Stimulated activated CD4-positive, alpha-beta T cell treated with anti-CD3 and anti-CD28 coated beads, Interleukin-2, amount 100 ng/mL, for 48 hours (primary cell): ENCODE measurements at places on chromosomes 6 and 20.

DNA sequence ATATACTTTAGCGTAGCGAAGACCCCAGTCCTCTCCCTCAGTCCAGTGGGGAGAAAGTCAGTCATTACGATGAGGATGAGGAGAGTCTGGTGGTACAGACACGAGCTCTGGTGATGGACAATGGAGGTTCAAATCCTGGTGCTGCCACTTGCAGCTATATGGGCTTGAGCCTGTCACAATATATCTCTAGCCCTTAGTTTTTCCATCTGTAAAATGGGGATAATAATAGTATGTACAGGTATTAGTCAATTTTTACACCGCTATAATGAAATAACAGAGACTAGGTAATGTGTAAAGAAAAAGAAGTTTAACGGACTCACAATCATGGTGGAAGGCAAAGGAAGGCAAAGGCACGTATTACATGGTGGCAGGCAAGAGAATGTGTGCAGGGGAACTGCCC, 237.9 kb downstream of the BCAS1 start:
- no peak for DNase-seq

DNA sequence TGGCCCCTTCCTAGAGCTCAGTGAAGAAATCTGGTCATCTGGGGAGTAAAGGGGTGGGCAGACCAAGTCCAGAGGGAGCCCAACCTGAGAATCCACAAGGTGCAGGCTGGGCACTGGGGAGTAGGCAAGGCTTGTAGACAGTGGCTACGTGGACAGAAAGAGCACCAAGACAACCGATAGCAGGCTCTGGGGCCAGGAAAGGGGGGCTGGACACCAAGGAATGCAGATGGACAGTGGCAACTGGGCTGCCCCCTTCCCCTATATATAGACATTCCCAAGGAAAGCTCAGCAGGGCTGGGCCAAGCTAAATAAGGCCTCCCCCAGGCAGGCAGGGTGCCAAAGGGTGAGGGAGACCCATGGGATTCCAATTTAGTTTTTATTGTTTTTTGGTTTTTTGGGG, 1.5 kb upstream of the TNNC2 start:
- no peak for DNase-seq

- no peak for DNase-seq
Measured at GRCh38 chr6:140205795-140206593, 831.5 kb upstream of the CITED2 start.

DNA sequence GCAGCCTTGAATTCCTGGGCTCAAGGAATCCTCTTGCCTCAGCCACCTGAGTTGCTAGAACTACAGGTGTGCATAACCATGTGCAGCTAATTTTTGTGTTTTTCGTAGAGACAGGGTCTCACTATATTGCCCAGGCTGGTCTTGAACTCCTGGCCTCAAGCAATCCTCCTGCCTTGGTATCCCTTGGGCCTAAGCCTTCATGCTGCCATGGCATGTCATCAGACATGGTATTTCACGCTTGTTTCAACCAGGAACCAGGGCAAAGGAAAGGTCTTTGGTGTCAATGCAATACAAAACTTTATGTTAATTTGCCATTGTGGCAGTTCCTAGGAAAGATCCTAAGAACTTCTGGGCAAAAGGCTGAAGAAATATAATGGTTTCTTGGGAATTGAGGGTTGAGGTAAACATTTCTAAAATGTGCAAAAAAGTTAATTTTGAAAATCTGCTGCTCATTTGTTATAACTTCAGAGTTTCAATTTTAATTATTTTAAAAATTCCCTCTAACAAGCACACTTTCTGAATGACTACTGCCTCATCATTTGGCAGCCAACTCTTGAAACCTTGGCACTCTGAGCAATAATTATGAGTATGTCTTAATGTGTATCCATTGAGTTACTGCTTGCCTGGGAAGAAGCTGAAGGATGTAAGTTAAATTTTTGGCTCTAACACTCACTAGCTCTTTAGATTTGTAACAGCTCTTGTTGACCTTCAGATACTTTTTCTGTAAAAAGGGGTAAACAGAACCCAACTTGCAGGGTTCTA, 154.1 kb downstream of the GJA10 start:
- DNase-seq: no peak

- no peak for DNase-seq
Measured at GRCh38 chr6:56349194-56349593, 101.8 kb upstream of the COL21A1 start.

GRCh38 chr6:40545954-40546353, 41.2 kb downstream of the LRFN2 start:
- no peak for DNase-seq

- DNase-seq: no peak
Measured at GRCh38 chr6:141426400-141426980, 706.2 kb upstream of the GJE1 start.

DNA sequence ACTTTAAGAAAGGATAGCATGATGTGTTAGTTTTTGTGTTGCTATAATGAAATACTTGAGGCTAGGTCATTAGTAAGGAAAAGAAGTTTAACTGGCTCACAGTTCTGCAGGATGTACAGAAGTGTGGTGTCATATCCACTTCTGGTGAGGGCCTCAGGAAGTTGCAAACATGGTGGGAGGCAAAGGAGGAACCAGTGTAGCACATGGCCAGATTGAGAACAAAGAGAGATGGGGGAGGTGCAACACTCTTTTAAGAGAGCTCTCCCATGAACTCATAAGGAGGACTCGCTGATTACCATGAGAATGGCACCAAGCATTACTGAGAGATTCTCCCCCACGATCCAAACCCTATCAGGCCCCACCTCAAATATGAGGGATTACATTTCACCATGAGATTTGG, 265.4 kb downstream of the RIMS1 start:
- no peak for DNase-seq

- DNase-seq: no peak
Measured at GRCh38 chr6:17892097-17892686, 95.2 kb downstream of the KIF13A start.

GRCh38 chr20:13858439-13858838, 73.6 kb downstream of the NDUFAF5 start:
- DNase-seq: no peak

GRCh38 chr6:125584468-125584939, 164.9 kb upstream of the HEY2 start:
- DNase-seq: no peak

- DNase-seq: no peak
Measured at GRCh38 chr20:6562111-6562510, 205.4 kb upstream of the BMP2 start.

GRCh38 chr20:62292108-62292507, 10.7 kb upstream of the ADRM1 start:
- DNase-seq: no peak

- DNase-seq: no peak
Measured at GRCh38 chr6:21556968-21557721, 36.4 kb upstream of the SOX4 start.

- DNase-seq: peak; percentile 32
Measured at GRCh38 chr20:34522969-34523871, 7.0 kb downstream of the DYNLRB1 start.

DNA sequence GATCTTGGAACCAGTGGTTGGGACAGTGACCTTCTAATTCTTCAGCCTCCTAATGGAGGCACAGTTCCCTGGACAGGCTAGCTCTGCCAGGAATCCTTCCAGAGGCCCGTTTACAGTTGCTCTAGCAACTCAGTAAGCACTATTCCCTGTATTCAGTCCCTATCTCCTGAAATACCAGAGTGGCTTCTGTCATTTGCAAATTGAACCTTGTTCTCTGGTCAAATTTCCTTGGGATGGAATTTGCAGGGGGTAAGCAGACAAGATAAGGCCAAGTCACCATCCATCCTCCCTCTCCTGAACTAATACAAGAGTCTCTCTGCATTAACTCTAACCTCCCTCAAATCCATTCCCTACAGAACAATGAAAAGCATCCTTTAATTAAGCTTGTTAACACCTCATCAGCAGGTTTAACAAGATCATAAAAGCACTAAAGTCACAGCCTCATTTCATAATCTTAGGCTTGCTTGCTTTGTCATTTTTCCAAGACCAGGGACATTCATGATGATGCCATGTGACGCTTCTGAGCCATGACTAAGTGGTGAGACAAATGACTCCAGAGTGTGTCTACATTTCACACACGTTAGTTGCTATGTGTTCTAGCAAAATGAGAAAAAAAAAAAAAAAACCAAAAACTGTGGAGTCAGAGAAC, 37.1 kb downstream of the SLC22A23 start:
- DNase-seq: no peak

- DNase-seq: no peak
Measured at GRCh38 chr20:48335308-48336050, 492.3 kb downstream of the PREX1 start.

- no peak for DNase-seq
Measured at GRCh38 chr20:31517373-31517772, 3.1 kb downstream of the HM13 start.

GRCh38 chr20:37516811-37517750, 4.0 kb upstream of the NNAT start:
- DNase-seq: no peak

DNA sequence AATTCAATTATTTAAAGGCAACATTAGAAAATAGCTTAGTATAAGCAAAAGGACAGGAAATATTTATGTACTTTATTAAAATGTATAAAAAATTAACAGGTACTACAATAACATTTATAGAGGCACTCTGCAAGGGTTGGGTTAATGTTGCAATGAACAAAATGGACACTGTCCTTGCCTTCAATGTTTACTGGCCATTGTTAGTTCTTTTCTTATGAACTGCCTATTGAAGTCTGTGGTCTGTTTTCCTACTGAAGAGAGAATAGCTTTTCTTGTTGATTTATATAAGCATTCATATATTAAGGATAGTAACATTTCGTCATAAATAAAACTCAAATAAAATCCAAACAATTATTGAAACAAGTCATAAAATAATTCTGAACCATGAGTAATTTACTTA, 135.3 kb upstream of the BEND6 start:
- DNase-seq: no peak

DNA sequence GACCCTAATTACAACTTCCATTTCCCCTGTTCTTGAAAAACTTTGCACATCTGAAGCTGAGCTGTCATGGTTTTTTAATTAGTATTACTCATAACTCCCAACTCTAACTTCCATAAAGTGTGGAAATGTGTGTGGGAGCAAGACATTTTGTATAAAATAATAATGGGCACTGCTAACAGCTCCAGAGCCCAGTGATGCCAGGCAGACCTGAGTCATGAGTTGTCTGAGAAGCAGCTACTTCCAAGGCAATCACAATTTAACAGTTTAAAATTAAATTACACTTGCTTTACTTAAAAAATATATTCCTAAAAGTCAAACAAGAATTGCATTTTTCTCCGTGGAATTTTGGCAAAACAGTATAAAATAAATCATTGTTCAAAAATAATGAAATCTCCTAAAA, 6.4 kb downstream of the SLC2A12 start:
- no peak for DNase-seq

DNA sequence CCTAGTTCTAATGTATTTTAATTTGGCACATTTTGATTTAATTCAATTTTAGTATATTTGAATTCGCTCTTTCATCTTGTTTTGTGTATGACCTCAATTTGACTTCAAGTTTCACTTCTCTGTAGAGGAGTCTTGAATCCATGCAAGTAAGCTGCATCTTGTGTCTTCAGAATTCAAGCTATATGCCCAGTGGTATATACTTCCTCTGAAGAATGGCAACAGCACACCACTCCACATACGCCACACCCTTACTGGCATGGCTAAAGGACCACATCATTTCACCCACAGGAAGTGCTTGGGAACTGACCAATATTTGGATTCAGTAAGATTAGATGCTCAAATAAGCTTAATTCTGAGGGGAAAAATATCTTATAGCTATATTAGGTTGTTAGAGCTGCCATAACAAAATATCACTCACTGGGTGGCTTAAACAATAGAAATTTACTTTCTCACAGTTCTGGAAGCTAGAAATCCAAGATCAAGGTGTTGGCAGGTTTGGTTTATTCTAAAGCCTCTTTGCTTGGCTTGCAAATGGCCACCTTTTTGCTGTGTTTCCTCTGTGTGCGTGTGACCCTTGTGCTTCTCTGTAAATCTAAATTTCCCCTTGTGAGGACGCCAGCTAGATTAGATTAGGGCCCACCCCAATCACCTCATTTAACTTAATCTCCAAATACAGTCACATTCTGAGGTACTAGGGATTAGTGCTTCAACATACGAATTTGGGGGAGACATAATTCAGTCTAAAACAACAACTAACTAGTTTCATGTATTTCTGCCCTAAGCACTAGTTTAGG, 2.8 kb upstream of the ASF1A start:
- DNase-seq: no peak

- DNase-seq: peak; percentile 47
Measured at GRCh38 chr6:27312146-27312949, at the start of gene POM121L2. Gene POM121L2, minus strand, starts transcription at chr6:27312273. Its CDS starts 103 bp downstream, at chr6:27312170.

DNA sequence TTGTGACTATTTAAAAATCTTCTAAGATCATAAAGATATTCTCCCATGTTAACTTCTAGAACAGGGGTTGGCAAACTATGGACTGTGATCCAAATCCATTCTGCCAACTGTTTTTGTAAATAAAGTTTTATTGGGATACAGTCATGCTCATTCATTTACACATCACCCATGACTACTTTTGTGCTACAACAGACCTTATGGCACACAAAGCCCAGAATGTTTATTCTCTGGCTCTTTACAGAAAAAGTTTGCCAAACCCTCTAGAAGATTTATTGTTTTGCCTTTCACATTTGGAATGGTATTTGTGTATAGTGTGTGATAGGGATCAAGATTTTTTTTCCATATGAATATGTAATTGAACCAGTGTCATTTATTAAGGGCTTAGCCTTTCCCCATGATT, 341.7 kb downstream of the CD83 start:
- no peak for DNase-seq
